ENCODE measurements at places on chromosomes 2 and 18. TPM values are rescaled to one million over a fixed set of nuclear protein-coding genes. Genes with fewer than 3 reads are reported as not detected.
A peak's percentile ranks its signal among the peaks of the same experiment; 100 is the strongest.

- DNase-seq: no peak
These were observed 163.3 kb upstream of the SERPINE2 start for GRCh38 chr2:224202281-224202865.

The INPP5D gene
- 0.23 TPM for polyA plus RNA-seq

GRCh38 chr2:50469784-50470183 is 562.1 kb downstream of the NRXN1 start:
- DNase-seq: no peak

GRCh38 chr2:33375054-33375453 is 101.4 kb upstream of the RASGRP3 start:
- DNase-seq: peak; percentile 90

DNA sequence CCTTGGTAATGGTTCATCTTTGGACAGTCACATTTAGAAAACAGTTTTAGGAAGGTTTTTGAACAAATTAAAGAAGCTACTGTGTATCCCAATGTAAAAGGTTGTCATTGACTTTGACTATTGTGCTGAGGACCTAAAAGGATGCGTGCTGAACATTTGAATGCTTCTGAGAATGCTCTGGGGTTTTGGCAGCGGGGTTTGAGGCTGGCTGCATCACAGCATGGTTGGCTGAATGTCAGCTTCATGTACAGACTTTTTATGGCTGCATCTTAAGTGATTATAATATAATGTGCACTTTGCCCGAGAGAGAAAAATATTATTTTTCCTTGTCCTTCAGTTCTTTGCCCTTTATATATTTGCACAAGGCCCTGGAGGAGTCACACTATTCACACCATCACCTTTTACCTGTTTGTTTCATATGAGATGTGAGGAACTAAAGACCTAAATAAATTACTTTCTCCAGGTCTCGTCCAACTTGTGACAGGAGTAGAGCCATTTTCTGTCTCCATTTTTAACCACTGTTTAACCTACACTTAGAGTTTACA is 125.9 kb downstream of the CCDC85A start:
- no peak for DNase-seq

The CROCC2 gene
- polyA plus RNA-seq: not detected

All from GM23248 (cell line).